Forelimb muscle (tissue), 1 donor: ENCODE measurements at places on chromosomes 16 and 17. TPM values are rescaled to one million over a fixed set of nuclear protein-coding genes. Genes with fewer than 3 reads are reported as not detected.

Gene KCNJ18
- polyA plus RNA-seq = not detected

Gene AXIN1
- polyA plus RNA-seq = 11.3 TPM

Gene PPP1R1B
- 1.0 TPM for polyA plus RNA-seq

Gene DNAAF1
- polyA plus RNA-seq = 0.33 TPM

Gene CDH1
- polyA plus RNA-seq = 1.2 TPM

Gene TNFSF13
- polyA plus RNA-seq = 2.6 TPM

Gene NXN
- 51.3 TPM for polyA plus RNA-seq

Gene SCNN1B
- 0.16 TPM for polyA plus RNA-seq

Gene EFTUD2
- polyA plus RNA-seq = 55.3 TPM

GRCh38 chr17:65913326-65913850, 278.5 kb downstream of the CEP112 start:
- DNase-seq = no peak

DNA sequence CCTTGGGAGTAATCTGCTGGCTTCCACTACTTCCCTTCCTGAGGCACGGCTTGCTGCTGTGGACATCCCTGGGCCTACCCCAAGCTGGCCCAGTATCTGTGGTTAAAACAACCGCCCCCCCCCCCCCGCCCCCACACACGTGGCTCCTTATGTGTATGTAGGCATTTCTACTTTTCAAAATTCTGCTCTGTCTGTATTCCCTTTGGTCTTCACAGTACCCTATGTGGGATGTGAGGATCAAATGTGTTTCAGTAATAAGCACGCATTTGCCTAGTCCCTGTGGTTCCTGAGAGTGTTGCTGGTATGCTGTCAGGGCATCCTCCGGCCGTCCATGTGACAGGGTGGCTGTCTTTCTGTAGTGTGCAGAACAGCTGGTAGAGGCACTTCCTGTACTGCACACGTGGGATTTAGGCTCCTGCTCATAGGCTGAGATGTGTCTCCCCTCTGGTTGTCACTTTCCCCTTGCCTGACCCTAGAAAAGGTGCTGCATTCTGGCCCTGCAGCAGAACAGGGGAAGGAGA, 2.2 kb downstream of the NT5M start:
- no peak for DNase-seq

- no peak for DNase-seq
Measured at GRCh38 chr17:35641032-35641431, 53.9 kb downstream of the AP2B1 start.

DNA sequence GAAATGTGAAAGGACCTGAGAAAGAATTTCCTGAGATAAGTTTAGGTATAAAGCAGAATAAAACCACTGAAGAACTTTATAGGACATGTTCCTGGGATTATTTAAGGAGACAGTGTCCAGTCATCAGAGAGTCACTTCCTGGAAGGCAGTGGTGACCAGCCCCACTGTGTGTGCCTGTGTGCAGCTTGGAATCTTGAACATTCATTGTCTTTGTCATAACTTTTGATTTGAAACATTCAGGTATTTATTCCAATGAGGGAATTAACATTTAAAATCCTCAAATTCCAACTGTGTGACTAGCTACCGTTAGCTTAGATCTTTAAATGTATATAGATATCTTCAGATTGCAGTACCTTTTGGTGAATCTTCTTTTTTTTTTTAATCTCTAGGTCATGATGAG, 61.7 kb upstream of the MRC2 start:
- no peak for DNase-seq

- no peak for DNase-seq
Measured at GRCh38 chr16:11399261-11399831, 54.1 kb downstream of the RMI2 start.

- no peak for DNase-seq
Measured at GRCh38 chr17:1967213-1967612, 57.9 kb downstream of the RTN4RL1 start.

- no peak for DNase-seq
Measured at GRCh38 chr16:505479-506245, 21.9 kb upstream of the CAPN15 start.

DNA sequence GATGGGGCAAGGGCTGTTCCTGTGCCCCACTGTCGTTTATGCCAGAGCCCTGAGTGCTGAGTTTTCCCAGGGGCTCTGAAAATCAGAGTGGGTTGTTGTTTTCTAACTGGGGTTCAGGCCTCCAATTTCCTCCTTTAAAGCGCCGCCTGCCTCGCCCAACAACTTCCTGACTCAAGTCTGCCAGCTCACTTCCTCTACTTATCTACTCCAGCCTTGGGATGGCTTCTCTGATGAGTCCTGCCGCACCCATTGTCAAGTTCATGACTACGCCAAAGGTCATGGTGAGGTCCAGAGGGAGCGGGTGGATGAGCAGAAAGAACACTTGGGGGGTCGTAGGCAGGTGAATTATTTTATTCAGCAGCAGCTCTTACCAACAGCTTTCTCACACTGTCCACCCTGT, 104.7 kb downstream of the UTP18 start:
- DNase-seq = no peak

DNA sequence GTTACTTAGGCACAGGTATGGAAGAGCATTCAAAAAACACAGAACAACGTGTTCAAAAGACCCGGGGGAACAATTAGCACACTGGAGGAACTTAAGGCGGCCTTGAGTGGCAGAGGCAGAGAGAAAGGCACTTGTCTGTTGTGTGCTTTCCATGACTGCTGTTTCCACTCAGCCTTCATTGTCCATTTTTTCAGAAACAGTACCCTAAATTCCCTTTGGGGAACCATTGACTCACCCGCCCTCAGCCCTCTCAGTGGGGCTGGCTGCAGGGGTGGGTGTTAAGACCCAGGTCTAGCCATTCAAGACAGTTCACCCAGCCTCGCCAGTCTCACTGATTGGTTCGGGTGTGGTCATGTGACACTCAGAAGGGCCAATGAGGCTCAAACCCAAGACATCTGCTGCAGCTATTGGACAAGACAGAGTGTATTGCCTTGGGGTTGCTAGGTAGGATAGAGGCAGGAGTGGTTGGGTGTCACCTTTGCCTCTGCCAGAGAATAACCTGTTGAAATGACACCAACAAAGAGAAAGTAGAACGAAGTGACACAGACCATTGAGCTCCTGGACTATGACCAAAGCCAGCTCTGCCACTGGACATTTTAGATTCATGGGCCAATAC, 19.6 kb upstream of the CEP20 start:
- no peak for DNase-seq

DNA sequence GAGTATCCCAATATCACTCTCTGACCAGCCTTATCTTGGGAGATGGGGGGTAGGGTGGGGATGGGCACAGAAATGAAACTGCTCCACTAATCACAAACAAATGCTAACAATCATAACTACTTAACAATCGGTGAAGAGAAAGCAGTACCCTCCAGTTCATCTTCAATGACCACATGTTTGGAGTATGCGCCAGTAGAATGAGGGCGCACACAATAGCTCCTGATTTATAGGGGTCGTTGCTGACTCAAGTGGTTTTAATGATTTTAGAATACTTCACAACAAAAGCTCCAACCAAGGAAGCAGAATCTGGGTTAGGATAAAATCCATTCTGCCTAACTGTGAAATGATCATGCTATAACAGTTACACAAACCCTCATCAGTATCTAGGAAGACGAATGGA, 184.4 kb downstream of the AATF start:
- DNase-seq = no peak

- DNase-seq = no peak
Measured at GRCh38 chr17:77038884-77039555, 101.7 kb upstream of the SEC14L1 start.

DNA sequence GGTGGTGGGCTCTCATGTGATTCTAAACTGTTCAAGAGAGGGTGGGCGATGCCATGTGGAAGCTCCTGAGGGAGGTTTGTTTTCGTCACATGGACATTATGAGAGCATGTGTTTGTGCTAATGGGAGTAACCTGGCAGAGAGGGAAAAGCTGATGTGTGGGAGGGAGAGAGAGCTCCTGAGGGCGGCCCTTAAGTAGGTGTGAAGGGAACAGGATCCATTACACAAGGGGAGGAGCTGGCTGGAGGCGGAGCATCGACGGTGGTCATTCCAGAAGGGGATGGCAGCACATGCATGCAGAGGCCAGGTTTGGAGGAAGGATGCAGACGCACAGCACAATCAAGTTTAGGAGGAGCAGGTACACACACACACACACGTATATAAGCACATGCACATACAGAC, 197.5 kb downstream of the RPTOR start:
- no peak for DNase-seq

DNA sequence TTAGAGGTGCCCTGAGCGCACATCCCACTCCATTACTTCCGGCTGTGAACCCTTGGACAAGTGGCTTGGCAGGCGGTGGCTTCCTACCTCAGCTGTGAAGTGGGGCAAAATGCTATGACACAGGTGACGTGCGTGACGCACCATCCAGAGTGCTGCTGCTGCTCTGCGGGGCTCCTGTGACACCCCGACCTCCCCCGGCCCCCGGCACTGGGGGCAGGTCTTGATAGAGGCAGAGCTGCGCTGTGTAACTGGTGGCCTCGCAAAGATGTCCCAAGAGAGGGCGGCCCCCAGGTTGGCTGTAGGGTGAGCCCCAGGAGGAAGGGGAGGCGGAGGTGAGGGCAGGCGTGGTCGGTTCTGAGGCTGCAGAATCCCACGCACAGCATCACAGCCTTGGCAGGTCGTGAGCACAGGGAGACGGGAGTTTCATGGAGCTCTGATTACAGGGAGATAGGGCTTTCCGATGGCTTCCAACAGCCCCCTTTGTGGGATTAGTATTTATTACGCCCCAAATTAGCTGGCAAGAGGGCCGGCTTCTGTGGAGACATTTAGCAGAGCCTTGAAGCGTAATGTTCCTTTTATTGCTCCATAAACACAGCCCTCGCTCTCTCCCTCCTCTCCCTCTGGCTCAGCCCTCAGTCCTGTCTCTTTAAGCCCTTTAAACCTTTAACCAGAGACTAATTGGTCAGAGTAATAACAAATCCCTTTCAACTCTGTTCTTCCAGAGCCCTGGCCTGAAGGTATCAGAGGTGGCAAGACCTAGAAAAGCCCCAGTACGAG, 328.1 kb downstream of the C16orf95 start:
- DNase-seq = no peak

DNA sequence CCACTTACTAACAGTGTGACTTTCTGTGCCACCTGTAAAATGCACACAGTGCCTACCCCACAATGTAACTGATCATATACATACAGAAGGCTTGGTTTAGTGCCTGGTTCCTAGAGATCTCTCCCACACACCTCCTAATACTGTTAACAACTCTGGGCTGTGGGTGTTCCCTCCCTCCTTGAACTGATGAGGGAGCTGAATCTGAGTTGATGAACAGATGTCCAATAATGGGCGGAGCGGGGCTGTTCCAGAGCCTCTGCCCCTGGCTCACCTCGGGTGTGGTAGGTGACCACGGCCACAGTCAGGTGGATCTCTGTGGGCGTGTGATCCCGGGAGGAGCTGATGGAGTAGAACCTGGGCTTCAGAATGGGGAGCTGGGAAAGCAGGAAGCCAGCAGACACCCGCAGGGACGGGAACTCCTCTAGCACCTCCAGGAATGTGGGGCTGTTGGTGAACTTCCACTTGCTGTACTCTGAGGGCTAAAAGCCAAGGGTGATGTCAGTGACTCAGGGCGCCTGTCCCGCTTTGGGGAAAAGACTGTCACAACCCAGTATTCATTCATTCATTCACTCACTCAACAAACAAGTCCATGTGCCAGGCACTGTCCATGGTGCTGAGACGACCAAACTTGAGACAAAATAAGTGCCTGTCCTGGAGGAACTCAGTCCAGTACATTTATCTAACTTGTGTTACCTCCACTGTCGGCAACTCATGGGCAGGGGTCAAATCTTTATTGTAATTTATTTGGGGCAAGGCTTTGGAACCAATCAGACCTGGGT, 37.6 kb downstream of the NOS2 start:
- no peak for DNase-seq

- DNase-seq = no peak
Measured at GRCh38 chr16:76303637-76304314, 26.6 kb downstream of the CNTNAP4 start.

- no peak for DNase-seq
Measured at GRCh38 chr17:40350689-40351358, 13.7 kb downstream of the GJD3 start.

DNA sequence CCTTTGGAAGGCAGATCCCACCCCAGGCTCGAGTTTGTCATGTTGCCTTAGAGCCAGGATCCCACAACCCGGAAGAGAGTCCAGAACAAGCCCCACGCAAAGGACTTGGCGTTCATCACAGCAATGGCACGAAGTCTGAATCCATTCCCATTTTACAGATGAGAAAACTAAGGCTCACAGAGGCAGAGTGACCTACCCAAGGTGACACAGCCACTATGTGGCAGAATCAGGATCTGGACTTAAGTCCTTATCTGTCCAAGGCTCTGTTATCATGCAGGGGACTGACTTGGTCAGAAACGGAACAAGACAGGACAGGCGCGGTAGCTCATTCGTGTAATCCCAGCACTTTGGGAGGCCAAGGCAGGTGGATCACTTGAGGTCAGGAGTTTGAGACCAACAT, 86.5 kb downstream of the GSG1L start:
- DNase-seq = no peak

DNA sequence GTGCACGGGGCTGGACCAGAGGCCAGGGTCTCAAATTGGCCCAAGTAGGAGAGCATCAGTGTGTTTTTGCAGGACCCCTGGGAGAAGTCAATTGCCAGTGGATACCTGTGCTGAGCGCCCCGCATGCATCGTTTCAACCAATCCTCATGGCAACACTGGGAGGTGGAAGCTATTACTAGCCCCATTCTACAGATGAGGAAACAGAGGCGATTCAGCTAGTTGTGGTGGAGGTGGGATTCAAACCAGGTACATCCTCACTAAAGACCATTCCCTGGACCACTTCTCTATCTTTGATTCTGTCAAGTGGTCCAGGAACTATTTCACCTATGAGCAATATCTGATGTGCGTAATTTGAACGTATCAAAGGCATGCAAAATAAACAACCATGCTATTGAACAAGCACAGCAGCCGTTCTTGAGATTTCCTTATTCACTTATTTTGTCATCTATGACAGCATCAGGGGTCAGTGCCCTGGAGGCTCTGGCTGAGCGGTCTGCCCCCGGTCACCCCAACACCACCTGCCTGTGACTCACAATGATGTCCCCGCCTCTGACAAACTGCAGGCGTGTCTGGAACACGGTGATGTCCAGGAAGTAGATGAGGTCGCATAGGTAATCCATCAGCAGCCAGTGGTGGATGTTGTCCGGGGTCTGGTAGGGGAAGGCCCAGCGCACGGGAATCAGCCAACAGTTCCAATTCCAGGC, 54.0 kb downstream of the CNGB1 start:
- no peak for DNase-seq

GRCh38 chr17:43034894-43035293, 9.9 kb downstream of the RND2 start:
- DNase-seq = no peak
